Islet precursor cell (in vitro differentiated cells): ENCODE measurements at places on chromosomes 1 and 21.

- no peak for DNase-seq
Observed at GRCh38 chr21:37106998-37107397, 33.9 kb downstream of the TTC3 start.

GRCh38 chr1:46401964-46402626 lies 8.0 kb downstream of the FAAH start:
- peak; percentile 89 for DNase-seq

DNA sequence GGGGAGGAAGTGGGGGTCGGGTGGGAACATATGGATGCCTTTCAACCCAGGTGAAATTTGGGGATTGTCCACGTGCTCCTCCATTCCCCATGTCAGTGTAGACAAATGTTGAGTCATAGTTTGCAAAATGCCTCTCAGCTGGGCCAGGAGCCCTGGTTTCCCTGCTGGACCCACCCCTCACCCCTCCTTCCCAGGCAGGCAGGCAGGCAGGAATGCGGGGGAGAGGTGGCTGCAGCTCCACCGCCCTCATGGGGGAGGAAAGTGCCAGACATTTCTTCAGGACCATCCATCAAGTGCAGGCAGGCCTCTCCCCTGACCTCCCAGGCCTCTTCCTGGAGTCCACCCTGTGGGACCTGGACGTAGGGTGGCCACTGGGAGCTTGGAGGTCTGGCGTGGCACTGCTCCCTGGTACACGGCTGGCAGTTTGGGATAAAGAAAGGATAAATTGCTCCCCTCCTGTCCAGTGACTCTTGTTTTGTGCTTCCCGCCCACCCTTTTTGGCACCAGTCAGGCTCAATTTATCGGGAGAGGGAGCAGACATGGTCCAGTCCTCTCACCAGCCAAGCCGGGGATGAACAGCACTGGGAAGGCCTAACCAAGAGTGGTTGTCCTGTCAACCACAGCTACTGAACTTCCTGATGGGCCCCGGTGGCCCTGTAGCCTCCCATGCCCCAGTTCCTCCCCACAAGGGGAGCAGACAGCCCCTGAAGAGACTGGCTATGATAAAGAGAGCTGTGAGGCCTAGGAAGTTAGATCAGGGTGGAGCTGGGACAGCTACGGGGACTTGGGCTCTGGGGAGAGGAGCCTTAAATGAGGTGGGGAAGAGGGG lies 18.9 kb downstream of the NPR1 start:
- DNase-seq = peak; percentile 96

- DNase-seq = no peak
Observed at GRCh38 chr1:218546314-218546713, 201.2 kb downstream of the TGFB2 start.

- DNase-seq = no peak
Observed at GRCh38 chr1:92599184-92599583, 112.5 kb upstream of the GFI1 start.

- peak; percentile 90 for DNase-seq
Observed at GRCh38 chr1:156664046-156664766, 13.0 kb downstream of the NES start.

DNA sequence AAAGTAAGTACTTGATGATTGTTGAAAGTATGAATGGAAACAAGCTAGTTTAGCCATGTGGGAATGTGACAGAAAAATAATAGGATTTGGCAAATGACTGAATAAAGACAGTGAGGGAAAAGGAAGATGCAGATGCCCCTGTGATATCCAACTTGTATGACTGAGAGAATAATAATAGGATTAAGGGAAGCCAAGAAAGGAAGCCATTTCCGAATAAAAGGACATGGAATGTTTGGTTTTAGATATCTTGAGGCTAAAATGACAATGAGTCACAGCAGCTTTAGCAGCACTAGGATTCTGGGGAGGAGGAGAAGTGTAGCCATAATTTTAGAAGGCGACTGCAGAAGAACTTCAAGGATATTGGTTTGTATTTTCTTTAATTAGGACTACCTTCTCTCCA lies 109.2 kb downstream of the TTLL7 start:
- DNase-seq = no peak

DNA sequence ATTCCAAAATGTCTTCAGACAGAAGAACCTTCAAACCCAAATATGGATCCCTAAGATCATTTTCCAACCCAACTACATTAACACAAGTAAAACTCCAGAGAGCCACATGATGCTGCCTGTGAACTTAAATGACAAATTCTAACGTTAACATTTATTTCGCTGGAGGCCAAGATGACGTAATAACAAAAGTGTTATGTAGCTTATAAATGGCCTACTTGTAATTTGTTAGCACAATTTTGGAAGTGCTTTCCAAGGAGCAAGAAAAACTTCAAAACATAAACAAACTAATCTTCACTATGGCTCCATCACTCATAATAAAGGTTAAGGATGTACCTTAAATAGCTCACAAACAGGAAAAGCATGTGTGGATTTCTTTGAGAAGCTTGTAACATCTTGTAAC lies 126.7 kb downstream of the HLCS start:
- DNase-seq = no peak

- no peak for DNase-seq
Observed at GRCh38 chr1:236342403-236343245, 51.5 kb upstream of the EDARADD start.

DNA sequence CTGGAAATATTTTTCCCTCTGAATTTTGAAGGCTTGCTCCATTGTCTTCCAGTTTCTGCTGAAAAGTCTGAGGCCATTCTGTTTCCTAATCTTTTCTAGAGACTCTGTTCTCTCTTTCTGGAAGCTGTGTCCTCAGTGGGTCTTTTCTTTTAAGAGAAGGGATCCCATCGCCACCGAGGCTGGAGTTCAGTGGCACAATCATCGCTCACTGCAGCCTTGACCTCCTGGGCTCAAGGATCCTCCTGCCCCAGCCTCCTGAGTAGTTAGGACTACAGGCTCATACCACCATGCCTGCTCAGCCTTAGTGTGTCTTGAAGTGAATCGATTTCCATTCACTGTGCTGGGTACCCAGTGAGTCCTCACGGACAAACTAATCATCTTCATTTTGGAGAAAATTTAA lies 9.6 kb upstream of the LRP8 start:
- DNase-seq = no peak

DNA sequence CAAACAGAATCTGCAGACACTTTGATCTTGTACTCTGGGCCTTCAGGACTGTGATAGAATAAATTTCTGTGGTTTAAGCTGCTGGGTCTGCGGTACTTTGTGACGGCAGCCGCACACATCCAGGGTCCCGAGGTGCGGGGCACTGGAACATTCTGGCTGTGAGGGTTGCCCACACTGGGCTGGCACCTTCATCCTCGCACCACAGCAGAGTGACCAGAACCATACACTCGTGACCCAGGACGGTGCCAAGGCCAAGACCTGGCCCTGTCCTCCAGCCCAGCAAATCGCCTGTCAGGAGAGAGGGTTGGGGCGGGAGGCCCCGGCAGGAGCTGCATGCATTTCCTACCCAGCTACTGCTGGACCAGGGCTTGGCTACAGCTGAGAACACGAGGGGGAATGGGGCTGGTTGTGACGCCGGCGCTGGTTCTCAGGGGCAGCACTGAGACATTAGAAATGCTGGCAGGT lies 2.6 kb upstream of the FTCD start:
- DNase-seq = no peak

GRCh38 chr1:206706298-206706791 lies 21.6 kb downstream of the MAPKAPK2 start:
- DNase-seq = no peak

GRCh38 chr1:147266381-147266780 lies 23.9 kb downstream of the CHD1L start:
- DNase-seq = no peak

GRCh38 chr1:75034376-75034775 lies 99.8 kb upstream of the LHX8 start:
- DNase-seq = peak; percentile 71

- DNase-seq = no peak
Observed at GRCh38 chr1:172185211-172185610, 235.3 kb upstream of the C1orf105 start.

DNA sequence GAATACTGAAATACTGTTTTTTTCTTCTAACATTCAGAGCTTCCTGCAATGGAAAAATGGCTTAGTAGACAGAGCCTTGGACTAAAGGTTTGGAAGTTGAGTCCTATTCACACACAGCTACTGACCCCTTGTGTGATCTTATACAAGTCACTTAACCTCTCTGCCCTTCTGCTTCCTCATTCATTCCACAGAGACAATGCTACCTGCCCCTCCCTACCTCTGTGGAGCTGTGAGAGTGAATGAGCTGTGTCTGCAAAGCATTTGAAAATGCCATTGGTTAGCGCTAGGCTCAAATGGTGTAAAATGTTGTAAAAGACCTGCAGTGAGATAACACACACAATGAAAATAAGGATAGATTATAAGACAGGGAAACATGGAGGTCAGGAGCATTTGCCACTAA lies 214.4 kb downstream of the BARHL2 start:
- DNase-seq = peak; percentile 68

- no peak for DNase-seq
Observed at GRCh38 chr21:44567481-44568171, 5.9 kb upstream of the KRTAP10-4 start.

- DNase-seq = peak; percentile 87
Observed at GRCh38 chr1:247111700-247112478, 7.7 kb upstream of the ZNF669 start.

DNA sequence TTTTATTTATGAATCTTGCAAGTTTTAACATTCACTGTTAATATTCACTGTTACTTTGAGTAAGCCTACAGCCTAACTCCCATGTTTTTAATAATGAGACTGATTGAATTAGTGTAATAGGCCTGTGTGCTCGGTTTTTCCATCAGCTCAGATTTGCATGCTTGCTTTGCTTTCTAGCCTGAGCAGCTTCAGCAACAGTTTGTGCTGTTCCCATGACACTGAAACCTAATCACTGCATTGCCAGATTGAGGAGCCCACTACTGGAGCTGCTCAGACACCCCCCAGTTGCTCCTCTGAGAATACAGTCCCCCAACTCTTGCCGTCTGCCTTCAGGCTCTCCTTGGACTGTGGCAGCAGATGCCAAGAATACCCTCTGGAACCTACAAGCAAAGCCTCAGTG lies 695.4 kb downstream of the BRINP3 start:
- DNase-seq = no peak

GRCh38 chr21:14768042-14768441 lies 221.9 kb upstream of the SAMSN1 start:
- no peak for DNase-seq

DNA sequence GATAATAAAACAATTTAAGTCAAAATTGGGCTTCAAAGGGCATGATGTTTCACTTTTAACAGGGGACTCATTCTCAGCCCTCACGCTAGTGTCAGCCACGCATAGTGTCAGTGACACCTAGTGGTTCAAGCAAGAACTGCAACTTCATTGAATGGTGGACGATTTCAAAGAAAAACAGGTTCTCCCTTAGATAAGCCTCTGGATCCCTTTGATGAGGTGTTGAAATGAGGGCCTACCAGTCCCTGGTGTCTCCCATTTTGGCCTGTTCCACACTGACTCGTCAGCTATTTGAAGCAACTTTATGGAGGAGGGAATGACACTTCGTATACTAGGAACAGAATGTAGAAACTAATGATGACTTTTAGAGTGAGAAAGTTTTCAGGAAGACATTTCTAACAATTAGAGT lies 56.2 kb downstream of the FCRL5 start:
- DNase-seq = peak; percentile 69

DNA sequence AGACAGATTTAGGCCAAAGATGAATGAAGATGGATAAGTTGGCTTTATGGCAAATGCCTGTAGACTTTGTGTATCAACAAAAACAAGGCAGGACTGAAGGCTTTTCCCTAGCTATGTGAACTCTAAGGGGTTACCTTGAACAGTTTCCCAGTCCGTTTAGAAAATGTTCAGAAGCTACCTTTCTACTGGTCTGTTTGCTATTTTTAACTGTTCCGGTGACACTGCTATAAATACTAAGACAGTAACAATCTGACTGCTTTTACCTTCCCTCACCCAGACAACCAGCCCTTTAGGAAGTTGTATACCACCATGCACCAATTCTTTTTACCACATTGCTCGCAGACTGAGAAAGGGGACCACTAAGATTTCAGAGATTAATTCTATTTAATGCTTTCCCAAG lies 102.2 kb downstream of the PHTF1 start:
- no peak for DNase-seq

DNA sequence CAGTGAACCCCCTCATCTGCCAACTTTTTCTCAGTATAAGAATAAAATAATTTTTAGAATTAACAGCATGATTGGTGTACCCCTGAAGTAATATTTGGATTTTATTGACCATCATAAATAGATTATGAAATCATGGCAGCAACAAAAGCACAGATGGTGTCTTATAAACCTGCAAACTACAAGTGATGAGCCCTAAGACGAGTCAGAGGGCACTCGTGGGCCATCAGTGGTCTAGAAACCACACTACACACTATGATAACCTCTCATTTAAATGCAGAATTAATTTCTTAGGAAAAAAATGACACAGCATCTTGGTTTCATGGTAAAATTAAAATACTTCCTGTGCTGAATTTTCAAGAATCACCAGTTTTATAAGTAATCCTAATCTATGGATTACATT lies 312.4 kb downstream of the PTBP2 start:
- DNase-seq = no peak

- DNase-seq = no peak
Observed at GRCh38 chr1:202376247-202376646, 27.7 kb downstream of the PPP1R12B start.

DNA sequence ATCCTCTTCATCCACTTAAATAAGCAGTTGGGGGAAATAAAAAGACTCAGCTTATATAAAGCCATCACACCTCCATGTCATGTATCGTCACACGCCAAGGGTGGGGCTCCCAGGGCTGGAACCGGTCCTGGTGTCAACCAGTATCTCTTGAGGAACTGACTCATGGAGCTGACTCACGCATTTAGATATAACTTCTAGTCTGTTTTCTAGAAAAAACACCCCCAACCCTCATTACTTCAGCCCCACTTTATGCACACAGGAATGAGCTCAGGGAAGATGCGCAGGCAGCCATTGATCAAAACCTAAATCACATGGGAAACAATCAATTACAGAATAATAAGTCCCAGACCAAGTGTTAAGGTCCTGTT lies 6.9 kb upstream of the IL22RA1 start:
- peak; percentile 69 for DNase-seq

- no peak for DNase-seq
Observed at GRCh38 chr1:158362941-158363340, 9.2 kb downstream of the CD1E start.

DNA sequence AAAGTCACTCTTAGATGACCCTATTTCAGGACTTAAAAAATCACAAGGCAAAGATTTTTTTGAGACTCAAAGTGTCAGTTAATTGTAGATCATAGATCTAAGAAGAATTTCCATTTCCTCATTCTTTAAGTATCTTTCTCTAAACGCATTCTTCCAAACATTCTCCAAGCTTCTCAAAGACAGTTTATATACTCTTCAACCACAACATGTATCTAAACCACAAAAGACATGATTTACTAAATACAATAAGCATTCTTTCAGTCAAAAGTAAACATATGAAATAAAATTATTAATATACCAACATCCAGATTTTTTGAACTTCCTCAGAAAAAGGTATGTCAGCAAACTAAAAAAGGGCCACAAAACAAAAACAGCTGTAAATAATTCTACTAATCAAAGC lies 24.4 kb downstream of the RC3H1 start:
- no peak for DNase-seq
